ENCODE measurements at places on chromosomes 3 and 15.

- DNase-seq, result no peak
Measured at GRCh38 chr3:56825567-56826438, 24.1 kb upstream of the ARHGEF3 start.

GRCh38 chr15:60544581-60545264, 65.8 kb upstream of the ICE2 start:
- DNase-seq, result no peak

DNA sequence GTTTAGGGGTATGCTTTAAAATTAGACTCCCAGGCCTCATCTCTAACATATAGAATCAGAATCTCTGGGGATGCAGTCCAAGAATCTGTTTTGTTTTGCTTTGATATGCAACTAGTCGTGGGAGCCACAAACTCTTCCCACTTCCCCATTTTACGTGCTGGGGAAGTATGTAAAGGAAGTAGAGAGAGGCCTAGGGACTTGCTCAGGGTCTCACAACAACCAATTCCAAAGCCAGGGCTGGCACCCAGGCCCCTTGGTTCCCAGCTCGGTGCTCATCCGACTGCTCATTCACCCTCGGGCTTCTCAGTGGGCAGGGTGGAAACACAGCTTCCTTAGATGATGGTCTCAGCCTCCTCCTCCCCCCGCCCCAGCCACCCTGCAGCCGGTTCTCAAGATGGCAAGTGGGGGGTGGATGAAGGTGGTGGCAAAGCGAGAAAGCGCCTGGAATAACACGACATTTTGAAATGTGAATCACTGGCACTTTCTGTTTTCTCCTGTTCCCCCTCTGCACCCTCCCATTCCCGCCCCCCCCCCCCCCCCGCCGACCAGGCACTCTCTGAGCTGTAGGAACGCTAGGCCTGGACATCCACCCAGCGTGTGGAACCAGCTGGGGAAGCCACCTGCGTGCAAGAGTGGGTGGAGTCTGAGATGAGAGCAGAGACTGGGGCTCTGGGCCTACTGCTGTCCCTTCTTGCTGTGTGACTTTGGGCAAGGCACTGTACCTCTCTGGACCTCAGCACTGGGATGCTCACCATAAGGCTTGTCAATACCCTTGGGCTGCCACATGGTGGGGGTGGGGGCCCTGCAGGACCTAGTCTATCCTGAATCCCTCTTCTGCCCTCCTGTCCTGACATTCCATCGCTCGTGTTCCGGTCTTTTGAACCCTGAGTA, 214.5 kb downstream of the RPLP1 start:
- DNase-seq, result no peak

DNA sequence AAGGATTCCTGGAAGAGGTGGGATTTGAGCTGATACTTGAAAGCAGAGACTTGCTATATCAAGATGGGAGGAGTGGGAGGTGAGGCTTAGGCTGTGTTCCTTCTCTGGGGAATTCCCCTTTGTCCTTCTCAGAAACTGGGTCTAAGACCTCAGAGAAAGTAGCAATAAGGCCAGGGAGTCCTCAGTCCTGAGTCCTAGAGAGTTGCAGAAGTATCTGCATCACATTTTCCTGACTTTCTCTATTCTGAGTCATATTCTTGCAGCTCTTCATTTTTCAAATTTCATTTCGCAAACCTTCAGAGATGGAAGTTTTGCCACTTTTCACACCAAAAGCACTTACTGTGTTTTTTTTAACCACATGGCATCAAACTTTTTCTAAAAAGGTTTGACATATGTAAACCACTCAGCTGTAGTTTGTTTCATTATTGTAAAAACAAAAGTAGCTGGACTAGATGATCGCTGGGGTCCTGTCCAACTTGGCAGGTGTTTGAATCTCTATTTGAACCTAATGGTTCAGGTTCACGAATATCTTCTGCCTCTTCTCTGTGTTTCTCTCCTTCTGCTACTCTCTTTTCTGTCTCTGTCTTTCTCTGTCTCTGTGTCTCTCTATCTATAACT, 21.3 kb downstream of the COLQ start:
- DNase-seq, result no peak

DNA sequence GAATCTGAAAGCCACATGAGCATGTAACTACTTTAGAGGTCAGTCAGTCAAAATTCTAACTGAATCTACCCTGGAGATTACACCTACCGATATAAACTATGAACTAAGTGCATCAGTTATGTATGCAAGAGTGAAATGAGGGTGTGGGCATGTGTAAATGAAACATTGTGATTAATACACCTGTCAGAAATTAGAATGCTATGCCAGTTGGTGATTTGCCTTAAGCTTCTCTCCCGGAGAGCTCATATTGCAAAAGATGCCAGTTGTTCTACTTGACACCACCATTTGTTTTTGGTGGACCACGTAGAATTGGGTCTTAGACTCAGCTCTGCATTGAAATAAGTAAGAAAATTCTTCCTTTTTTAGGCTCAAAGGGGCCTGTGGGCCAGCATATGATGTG, 91.0 kb upstream of the KBTBD8 start:
- DNase-seq, result no peak

DNA sequence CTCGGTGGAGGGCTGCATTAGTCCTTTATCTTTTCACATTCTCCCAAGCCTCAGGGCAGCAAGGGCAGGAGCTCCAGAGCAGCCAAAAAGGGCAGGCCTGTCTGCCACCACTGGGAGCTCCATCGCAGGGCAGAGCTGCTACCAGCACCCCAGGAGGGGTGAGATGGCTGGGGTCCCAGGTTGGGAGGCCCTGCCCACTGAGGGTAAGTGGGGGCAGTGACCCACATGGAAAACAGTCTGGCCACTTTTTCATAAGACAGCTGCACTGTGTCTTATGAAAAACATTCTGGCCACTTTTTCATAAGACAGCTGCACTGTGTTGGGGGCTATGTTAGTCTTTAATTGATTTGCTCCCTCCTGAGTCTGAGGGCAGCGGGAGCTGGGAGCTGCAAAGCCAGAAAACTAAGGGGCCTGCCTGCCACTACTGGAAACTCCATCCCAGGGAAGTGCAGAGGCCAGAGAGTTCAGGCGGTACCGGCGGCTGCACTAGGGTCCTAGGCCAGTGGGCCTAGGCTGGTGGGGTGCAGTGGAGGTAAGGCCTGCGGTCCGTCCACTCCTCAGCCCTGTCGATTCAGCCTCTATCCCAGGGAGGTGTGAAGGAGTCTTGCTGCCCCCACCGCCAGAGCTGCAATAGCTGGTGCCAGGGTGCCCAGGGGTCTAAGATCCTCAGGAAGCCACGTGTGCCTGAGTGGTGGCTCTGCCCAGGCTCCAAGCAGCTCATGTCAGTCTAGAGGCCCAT, 45.4 kb downstream of the TMCO5A start:
- no peak for DNase-seq

GRCh38 chr15:42226648-42227047, 18.5 kb upstream of the VPS39 start:
- DNase-seq, result no peak

DNA sequence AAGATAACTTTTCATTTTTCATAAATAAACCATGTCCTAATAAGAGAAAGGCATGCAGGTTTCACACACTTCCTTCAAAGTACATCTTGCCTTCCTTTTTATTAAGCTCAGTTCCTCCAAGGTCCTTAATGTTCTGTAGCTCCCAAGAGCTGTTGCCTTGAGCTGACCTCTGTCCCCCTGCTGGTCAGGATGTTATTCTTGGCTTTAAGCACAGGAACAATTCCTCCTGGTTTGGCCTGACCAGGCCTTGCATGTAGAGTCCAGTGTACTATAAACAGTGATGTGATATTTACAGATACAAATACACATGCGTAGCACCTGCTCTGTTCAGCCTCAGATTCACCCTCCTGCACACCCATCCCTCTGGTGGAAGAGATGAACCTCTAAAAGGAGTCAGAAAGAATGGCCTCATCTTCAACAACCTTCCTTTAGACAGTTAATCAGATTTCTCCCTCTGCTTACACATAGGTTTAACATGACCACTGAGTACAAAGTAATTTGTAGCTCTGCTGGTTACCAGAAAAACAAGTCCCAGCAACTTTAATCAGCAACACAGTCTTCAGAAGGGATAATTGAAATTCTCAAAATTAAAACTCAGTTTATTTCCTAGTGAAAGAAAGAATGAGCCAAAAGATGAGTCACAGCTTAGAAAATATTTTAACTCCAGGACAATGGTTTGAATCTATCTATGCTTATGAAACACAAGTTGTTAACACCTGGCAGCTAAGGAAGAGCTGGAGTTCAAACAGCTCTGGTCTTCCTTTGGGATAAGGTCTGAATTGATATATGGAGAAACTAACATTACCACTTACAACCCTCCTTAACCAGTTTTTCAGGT, 46.5 kb downstream of the PTPN9 start:
- peak; percentile 51 for DNase-seq

GRCh38 chr3:150922611-150923010, 17.4 kb upstream of the MINDY4B start:
- no peak for DNase-seq

GRCh38 chr3:170033489-170033888, 4.3 kb upstream of the GPR160 start:
- DNase-seq, result no peak

DNA sequence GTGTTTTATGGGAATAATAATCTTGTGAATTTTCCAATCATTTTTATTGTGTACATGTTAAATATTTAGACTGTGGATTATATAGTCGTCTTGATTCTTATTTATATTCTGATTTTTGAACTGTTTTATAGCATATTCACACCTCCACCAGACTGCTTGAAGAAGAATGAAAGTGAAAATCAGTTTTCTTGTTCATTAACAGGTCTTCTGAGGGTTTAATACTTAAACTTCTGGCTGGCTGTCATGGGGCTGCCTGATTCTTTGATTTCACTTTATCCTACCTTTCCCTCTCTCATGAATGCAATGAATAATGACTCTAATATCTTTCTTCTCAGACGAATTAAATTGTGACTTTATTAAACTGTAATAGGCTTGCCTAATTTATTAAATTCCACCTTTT, 56.2 kb downstream of the ATP2C1 start:
- DNase-seq, result no peak

DNA sequence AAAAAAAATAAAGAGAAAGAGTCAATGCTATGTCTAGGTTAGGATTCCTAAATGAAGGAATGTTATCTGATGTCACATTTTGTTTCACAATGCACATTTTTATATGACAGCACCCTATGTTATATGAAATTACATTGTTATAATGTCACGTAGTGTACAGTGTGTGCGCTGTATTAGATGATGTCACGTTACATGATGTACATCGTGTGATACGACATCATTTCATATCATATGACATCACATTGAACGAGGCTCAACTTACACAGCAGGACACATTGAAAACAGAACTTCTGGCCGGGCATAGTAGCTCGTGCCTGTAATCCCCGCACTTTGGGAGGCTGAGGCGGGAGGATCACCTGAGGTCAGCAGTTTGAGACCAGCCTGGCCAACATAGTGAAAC, 150.0 kb downstream of the OCA2 start:
- no peak for DNase-seq
